Activated CD4-positive, alpha-beta memory T cell treated with anti-CD3 and anti-CD28 coated beads, Interleukin-2, amount 10 ng/mL, durations not matched to agents 7 days and 5 days (primary cell): ENCODE measurements at places on chromosomes 2 and 18.

DNA sequence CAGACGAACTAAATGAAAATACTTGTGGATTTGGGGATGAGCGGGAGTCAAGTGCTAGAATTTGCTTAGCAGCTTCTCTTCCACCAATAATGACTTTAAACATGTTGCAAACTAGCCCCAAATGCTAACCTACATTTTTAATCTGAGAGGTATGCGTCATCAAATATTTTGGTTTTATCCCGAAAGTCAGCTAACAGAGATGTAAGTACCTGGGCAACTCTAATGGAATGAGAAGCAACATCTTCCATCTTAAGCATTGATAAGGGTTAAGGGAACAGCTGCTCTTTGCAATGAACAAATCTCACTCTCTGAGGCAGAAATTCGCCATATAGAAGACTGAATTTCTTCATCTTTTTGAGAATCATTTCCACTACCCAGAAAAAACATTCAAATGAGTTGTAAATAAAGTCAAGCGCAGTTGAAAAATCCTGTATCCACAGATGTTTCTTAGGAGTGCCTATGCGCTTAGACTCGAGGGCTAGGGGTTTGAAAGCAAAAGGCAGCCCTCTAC, 926 bp upstream of the YPEL5 start:
- no peak for DNase-seq
- peaks cover 18% of the 10 kb centered on the region for H3K36me3 ChIP-seq
- H3K27me3 ChIP-seq = no peaks in the 10 kb centered on the region
- peaks cover 39% of the 10 kb centered on the region for H3K4me1 ChIP-seq
- H3K27ac ChIP-seq = peak overlapping the region; percentile 93
- H3K4me3 ChIP-seq = peak overlapping the region; percentile 81

- peak within 1 kb of the TSS; percentile 55 for H3K27ac ChIP-seq
- H3K27me3 ChIP-seq = peaks cover 86% of the 10 kb centered on the region
- DNase-seq = no peak
- peaks cover 6% of the 10 kb centered on the region for H3K4me1 ChIP-seq
- peak within 1 kb of the TSS; percentile 33 for H3K4me3 ChIP-seq
- peaks cover 10% of the 10 kb centered on the region for H3K36me3 ChIP-seq
Measured at GRCh38 chr2:176106581-176107539, at the start of gene HOXD11. Gene HOXD11 (plus strand): TSS chr2:176107280. CDS start chr2:176107356, 76 bp downstream.

- peaks cover 30% of the 10 kb centered on the region for H3K4me1 ChIP-seq
- H3K36me3 ChIP-seq = peaks cover 3% of the 10 kb centered on the region
- DNase-seq = no peak
- no peak overlapping the region for H3K27ac ChIP-seq
- H3K4me3 ChIP-seq = no peak overlapping the region
- H3K27me3 ChIP-seq = no peaks in the 10 kb centered on the region
Measured at GRCh38 chr2:98775146-98775986, 44.4 kb upstream of the MGAT4A start.

DNA sequence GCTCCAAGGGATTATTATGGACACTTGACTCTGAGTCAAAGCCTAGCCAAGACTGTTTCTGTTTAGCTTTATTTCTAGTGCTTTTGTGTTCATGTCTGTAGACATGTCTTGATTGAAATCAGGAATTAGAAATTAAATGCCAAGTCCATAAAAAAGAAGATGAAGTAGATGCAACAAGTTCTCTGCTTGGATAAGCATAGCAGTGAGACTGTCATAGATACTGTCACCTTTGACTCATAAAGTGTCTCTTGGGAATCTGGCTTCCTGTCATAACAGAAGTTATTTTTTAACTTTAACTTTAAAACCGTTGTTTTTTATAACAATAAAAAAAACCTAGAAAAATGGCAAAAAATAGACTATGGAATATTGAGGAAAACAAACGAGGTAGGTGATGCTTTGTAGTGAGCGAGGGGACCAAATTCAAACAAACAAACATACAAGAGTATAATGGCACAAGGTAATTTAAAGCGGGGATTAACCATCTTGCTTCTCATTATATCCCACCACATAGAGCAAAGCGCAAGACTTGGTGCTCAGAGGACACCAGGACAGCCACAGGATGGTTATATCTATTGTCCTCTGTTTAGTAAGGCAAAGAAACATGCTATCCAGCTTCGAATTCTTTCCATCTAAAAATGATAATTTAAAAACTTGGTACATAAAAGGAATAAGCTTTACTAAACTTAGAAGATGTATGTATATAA, 64.6 kb downstream of the CD226 start:
- H3K4me1 ChIP-seq = peaks cover 57% of the 10 kb centered on the region
- peak overlapping the region; percentile 57 for H3K27ac ChIP-seq
- H3K27me3 ChIP-seq = no peaks in the 10 kb centered on the region
- no peak overlapping the region for H3K4me3 ChIP-seq

DNA sequence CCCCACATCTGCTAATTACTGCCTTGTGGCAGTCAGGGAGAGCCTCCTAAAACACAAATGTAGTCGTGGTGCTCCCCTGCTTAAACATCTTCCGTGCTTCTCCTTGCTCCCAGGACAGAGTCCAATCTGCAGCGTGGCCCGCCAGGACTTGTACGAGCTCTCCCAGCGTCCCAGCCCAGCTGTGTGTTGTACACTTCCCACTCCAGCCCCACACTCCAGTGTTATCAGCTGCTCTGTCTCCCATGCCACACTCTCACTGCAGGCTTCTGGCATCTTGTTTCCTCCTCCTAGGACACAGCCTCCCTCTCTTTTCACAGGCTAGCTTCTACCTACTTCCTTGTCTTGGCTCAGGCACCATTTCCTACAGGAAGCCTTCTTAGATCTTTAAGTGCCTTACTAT, 199.4 kb downstream of the ALPK2 start:
- no peak overlapping the region for H3K4me3 ChIP-seq
- H3K4me1 ChIP-seq = peaks cover 2% of the 10 kb centered on the region
- no peak for DNase-seq
- no peaks in the 10 kb centered on the region for H3K36me3 ChIP-seq
- no peak overlapping the region for H3K27ac ChIP-seq

DNA sequence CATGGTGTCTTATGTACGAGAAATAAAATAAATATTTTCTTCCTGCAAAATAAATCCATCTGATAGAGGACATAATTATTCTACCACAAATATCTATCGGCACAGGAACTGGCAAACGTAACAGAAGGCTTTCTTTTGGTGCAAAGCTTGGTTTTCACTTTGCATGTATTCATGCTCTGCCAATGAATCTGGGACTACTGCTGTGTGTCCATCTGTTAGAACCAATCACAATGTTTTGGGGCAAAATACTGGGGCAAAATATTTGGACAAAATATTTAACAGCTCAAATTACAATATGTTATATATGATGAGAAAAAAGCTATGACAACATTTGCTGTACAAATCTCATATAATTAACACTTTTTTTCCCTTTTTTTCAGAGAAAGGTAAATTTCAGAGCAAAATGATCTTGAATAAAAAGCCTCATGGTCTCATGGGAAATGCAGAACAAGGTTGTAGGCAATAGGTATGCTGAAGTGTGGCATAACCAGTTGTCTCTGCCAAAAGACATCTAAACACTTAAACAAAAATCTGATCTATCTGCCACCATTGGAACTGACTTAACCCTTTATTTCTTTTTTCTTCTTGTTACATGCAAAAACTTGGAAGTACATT, 923.2 kb downstream of the CPS1 start:
- H3K27ac ChIP-seq = no peak overlapping the region
- no peaks in the 10 kb centered on the region for H3K4me1 ChIP-seq
- H3K36me3 ChIP-seq = no peaks in the 10 kb centered on the region
- no peak for DNase-seq

DNA sequence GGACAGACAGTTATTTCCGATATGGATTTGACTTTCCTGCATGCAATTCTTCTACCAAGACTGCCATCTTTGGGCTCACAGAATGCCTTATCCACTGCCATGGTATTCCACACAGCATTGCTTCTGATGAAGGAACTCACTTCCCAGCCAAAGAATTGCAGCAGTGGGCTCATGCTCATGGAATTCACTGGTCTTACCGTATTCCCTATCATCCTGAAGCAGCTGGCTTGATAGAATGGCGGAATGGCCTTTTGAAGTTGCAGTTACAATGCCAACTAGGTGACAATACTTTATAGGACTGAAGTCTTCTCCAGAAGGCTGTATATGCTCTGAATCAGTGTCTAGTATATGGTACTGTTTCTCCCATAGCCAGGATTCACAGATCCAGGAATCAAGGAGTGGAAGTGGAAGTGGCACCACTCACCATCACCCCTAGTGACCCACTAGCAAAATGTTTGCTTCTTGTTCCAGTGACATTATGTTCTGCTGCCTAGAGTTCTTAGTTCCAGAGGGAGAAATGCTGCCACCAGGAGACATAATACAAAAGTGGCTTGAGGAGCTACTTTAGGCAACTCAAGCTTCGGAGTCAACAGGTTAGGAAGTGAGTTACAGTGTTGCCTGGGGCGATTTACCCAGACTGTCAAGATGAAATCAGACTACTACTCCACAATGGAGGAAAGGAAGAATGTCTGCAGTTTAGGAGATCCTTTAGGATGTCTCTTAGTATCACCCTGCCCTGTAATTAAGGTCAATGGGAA, 23.8 kb upstream of the SMAD4 start:
- peaks cover 5% of the 10 kb centered on the region for H3K36me3 ChIP-seq
- no peaks in the 10 kb centered on the region for H3K27me3 ChIP-seq
- DNase-seq = no peak
- H3K4me3 ChIP-seq = no peak overlapping the region
- no peaks in the 10 kb centered on the region for H3K4me1 ChIP-seq

DNA sequence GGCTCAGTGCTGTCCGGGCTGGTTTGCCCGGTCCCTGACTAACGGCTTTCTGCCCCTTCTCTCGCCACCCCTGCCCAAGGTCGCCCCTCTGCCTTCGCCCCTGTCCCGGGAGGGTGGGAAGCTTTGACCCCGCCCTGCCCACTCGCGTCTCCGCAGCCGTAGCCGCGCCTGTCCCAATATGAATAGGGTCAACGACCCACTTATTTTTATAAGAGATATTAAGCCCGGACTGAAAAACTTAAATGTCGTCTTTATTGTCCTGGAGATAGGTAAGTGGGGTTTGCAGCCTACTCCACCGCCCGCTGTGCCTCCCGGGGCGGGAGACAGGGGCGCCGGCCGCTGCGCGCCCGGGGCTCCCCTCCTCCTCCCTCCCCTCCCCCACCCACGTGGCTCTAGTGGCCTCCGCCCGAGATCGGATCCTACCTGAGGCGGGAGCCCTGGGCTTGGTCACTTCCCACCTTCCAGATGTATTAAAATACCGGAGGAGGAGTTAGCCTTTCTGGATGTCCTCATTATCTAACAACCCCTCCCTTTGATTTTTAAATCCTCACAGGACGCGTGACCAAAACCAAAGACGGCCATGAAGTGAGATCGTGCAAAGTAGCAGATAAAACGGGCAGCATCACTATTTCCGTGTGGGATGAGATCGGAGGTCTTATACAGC, 633 bp downstream of the NABP1 start:
- H3K27ac ChIP-seq = peak overlapping the region; percentile 98
- H3K36me3 ChIP-seq = peaks cover 45% of the 10 kb centered on the region

GRCh38 chr2:68997401-68997800, 15.6 kb upstream of the ANTXR1 start:
- no peaks in the 10 kb centered on the region for H3K36me3 ChIP-seq
- DNase-seq = no peak
- no peak overlapping the region for H3K27ac ChIP-seq

- H3K36me3 ChIP-seq = no peaks in the 10 kb centered on the region
- no peaks in the 10 kb centered on the region for H3K27me3 ChIP-seq
- no peak overlapping the region for H3K4me3 ChIP-seq
- H3K4me1 ChIP-seq = peaks cover 21% of the 10 kb centered on the region
Measured at GRCh38 chr2:64062840-64063239, 43.6 kb upstream of the VPS54 start.
